Occipital lobe (tissue), 3 donors: ENCODE measurements at places on chromosomes 6 and 20.

DNA sequence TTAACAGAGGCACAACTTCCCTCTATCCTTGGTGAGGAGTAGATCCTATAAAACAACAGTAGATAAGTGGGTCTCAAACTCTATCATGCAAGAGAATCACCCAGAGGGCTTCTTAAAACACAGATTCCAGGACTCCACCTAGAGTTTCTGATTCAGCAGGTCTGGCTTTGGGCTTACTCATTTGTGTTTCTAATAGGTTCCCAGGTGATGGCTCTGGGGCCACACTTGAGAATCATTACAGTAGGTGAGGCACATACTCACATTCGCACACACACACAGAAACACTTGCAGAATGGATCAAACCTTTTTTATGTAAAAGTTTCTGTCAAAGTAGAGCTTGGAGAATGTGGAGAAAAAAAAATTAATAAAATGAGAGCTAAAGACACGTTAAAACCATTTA lies 52.4 kb downstream of the TMEM242 start:
- no peak for DNase-seq

GRCh38 chr6:154555073-154555677 lies 44.7 kb upstream of the CNKSR3 start:
- no peak for DNase-seq

DNA sequence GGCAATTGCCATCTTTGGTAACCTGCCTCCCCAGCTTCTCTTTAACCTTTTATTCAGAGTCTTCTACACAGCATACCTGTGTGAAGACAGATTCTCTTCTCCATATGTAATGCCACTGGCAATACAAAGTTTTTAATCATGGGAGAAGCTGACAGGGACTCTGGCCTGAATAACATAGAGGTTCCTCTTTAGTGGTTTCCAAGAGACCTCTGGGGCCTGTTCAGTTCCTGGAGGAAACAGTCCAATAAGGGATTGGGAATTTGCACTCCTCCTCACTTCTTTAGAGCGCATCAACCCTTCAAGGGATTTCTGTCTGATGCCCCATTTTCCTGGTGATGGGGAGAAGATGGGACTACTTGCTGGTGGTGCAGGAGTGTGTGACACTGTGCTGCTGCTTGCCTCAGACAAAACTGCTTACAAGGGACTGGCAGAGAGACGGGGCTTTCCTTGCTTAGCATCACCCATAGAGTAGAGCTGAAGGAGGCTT lies 1.4 kb downstream of the RIMS1 start:
- DNase-seq, result no peak

GRCh38 chr6:11324453-11325015 lies 92.1 kb upstream of the NEDD9 start:
- no peak for DNase-seq

- no peak for DNase-seq
Observed at GRCh38 chr6:81214414-81215091, 537.9 kb downstream of the TENT5A start.

DNA sequence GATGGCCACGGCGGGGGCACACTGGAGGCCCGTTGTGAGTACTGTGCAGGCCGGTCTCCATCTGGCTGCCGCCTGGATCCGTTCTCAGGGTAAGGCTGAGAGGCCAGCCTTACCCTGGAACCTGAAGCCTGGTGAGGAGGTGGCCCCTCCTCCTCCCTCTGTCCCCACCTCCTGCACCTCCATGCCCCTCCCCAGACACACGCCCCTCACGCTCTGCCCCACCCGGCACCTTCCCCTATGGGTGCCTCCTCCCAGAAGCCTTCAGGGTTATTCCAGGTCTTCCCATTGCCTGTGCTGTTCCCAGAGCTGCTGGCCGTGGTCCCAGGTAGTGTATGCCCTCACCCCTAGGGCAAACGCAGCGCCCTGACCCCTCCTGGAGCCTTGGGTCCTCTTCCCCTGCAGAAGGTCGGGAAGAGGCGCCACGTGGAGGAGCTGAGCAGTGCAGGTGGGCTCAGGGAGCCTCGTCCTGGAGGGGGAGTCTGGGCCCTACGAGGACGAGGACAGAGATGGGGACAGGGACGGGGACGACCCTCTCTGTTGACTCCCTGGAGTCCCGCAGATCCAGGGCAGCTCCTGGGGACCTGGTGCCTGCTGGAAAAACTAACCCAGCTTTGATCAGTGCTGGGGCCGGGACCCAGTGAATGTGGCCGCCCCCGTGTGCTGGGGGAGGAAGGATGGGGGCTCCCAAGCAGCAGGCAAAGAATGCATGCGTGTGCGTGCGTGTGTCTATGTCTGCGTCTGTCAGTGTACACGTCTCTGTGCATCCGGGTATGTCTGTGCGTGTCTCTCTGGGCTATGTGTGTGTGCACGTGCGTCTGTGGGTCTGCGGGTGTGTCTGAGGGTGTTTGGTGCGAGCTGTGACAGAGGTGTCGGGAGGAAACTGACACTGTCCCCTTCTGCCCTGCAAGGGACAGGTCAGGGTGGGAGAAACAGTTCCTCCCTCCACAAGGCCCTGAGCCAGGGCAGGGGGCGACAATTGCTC lies 8.2 kb upstream of the HRH3 start:
- no peak for DNase-seq
